ENCODE measurements at places on chromosomes 13 and 19.

- H3K27me3 ChIP-seq: peaks cover 3% of the 10 kb centered on the region
- H3K4me3 ChIP-seq: no peak overlapping the region
- no peaks in the 10 kb centered on the region for H3K4me1 ChIP-seq
- DNase-seq: no peak
- H3K36me3 ChIP-seq: no peaks in the 10 kb centered on the region
Measured at GRCh38 chr13:76216729-76217128, 580.6 kb downstream of the LMO7 start.

GRCh38 chr13:50684366-50684765 is 159.1 kb downstream of the DLEU7 start:
- no peaks in the 10 kb centered on the region for H3K36me3 ChIP-seq
- no peak for DNase-seq
- no peaks in the 10 kb centered on the region for H3K27me3 ChIP-seq
- no peak overlapping the region for H3K27ac ChIP-seq

DNA sequence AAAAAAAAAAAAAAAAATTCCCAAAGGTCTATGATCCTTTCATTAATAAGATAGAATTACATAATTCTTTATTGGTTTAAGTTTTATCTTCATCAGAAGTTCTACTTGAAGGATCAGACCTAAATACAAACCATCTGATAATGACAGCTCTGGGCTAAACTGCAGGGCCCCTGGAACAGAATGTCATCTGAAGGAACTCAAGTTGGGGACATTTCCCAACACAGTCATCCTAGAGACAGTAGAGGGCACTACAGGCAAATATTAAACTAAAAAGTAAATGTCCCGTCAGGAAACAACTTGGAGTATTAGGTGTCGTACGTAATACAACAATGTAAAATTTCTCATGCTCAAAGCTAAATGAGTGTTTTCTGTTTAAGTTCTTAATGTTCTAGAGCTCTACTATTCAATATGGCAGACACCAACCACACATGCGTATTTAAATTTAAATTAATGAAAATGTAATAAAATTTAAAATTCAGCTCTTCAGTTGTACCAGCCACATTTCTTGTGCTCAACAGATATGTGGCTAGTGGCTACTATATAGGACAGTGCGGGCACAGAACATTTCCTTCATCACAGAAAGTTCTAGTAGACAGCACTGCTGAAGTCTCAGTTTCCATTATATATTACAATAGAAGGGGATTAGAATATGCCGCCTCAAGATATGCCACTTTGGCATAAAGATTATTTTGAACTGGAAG is 21.8 kb upstream of the NAXD start:
- no peak for DNase-seq
- no peaks in the 10 kb centered on the region for H3K27me3 ChIP-seq

DNA sequence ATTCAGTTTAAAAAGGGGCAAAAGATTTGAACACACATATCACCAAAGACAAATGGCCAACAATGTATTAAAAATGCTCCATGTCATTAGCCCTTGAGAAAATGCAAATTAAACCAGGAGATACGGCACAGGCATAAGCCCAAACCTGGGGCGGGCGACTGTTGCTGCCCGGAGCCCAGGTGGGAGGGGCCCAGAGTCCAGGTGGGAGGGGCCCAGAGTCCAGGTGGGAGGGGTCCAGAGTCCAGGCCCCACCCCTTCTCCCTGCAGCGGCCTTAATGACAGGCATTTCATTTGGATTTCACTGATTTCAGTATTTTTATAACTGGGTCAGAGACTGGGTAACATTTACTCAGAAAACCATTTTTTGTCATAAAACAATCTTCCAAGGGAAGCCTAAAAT is 78.2 kb downstream of the RASA3 start:
- no peaks in the 10 kb centered on the region for H3K36me3 ChIP-seq
- peaks cover 4% of the 10 kb centered on the region for H3K4me1 ChIP-seq
- no peak for DNase-seq
- no peaks in the 10 kb centered on the region for H3K27me3 ChIP-seq
- no peak overlapping the region for H3K4me3 ChIP-seq
- H3K27ac ChIP-seq: no peak overlapping the region

DNA sequence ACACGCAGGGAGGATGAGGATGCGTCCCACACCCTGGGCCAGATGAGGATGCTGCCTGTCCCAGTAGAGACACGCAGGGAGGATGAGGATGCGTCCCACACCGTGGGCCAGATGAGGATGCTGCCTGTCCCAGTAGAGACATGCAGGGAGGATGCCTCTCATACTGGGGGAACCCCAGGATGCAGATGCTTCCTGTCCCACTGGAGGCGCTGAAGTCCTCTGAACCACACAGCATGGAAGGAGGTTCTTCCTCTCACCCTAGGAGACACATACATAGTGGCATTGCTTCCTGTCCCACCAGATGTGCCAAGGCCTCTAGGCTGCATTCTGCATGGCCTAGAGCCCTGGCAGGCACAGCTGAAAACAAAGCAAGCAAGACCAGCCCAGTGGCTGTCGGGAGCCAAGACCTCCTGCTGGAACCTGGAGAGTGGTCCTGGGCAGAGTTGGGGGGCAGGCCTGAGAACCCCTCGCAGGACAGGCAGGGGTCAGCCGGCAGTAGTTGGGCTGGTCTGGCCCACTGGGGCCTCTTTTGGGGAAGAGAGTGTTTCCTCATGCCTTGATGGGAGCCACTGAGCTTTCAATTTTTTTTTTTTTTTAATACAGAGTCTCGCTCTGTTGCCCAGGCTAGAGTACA is 4.3 kb downstream of the HPN start:
- H3K36me3 ChIP-seq: no peaks in the 10 kb centered on the region
- DNase-seq: no peak
- H3K27me3 ChIP-seq: no peaks in the 10 kb centered on the region
- peaks cover 15% of the 10 kb centered on the region for H3K4me1 ChIP-seq
- no peak overlapping the region for H3K27ac ChIP-seq

GRCh38 chr19:2043961-2044708 is 6.9 kb downstream of the MKNK2 start:
- no peak overlapping the region for H3K4me3 ChIP-seq
- peaks cover 15% of the 10 kb centered on the region for H3K4me1 ChIP-seq
- no peak for DNase-seq
- H3K27ac ChIP-seq: peak overlapping the region; percentile 21
- H3K27me3 ChIP-seq: no peaks in the 10 kb centered on the region

DNA sequence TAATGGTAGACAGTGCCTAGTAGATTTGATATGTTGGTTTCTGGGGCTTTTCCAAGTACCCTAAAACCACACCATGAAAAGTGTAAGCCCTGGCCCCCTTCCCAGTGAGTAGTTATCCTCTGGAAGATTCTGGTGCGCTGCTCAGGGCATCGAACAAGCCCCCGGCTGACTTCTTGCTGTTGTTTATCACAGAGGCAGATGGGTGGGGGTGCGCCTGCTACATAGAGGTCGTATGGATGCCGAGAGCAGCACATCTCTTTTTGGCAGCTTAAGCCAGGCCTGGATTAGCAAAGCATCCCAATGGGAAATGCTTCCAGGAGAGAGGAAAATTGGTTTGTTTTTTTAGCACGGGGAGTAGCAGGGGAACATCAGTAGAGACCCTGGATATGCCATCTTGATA is 26.3 kb upstream of the SPATA13 start:
- DNase-seq: no peak
- H3K36me3 ChIP-seq: peaks cover 3% of the 10 kb centered on the region
- H3K4me1 ChIP-seq: peaks cover 12% of the 10 kb centered on the region
- no peak overlapping the region for H3K27ac ChIP-seq

DNA sequence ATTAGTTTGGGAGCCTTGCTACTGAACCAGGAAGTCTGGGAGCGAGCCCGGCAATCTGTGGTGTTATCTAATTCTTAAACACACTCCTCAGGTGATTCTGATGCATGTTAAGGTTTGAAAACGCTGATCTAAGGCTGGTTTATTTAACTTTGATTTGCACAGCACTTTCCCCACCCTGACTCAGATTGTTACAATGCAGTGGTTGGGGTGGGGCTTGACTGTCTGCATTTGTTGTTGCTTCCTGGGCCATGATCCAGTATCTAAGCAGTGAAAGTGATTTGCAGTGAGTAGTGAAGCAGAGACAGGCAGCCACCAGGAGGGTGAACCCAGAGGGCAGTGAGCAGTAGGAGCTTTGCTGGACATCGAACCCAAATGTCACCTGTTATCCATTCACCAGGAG is 81.6 kb upstream of the ARGLU1 start:
- H3K4me3 ChIP-seq: no peak overlapping the region
- no peak for DNase-seq
- H3K27me3 ChIP-seq: no peaks in the 10 kb centered on the region
- no peaks in the 10 kb centered on the region for H3K36me3 ChIP-seq
- H3K4me1 ChIP-seq: no peaks in the 10 kb centered on the region

GRCh38 chr13:55199134-55199533 is 1941.6 kb upstream of the PRR20A start:
- H3K4me1 ChIP-seq: peaks cover 2% of the 10 kb centered on the region
- no peak overlapping the region for H3K27ac ChIP-seq
- H3K36me3 ChIP-seq: peaks cover 2% of the 10 kb centered on the region
- no peak overlapping the region for H3K4me3 ChIP-seq
- H3K27me3 ChIP-seq: no peaks in the 10 kb centered on the region

- peak overlapping the region; percentile 36 for H3K4me3 ChIP-seq
- no peak for DNase-seq
- H3K4me1 ChIP-seq: peaks cover 32% of the 10 kb centered on the region
- no peaks in the 10 kb centered on the region for H3K27me3 ChIP-seq
- peak overlapping the region; percentile 71 for H3K27ac ChIP-seq
- H3K36me3 ChIP-seq: peaks cover 2% of the 10 kb centered on the region
Measured at GRCh38 chr13:75366380-75367280, 115.3 kb downstream of the TBC1D4 start.

GRCh38 chr19:47768604-47769003 is 9.9 kb upstream of the SELENOW start:
- no peaks in the 10 kb centered on the region for H3K27me3 ChIP-seq
- H3K4me3 ChIP-seq: no peak overlapping the region
- no peak for DNase-seq
- peaks cover 8% of the 10 kb centered on the region for H3K4me1 ChIP-seq
- H3K27ac ChIP-seq: no peak overlapping the region

GRCh38 chr19:30605333-30605732 is 233.1 kb downstream of the ZNF536 start:
- no peak for DNase-seq
- H3K4me3 ChIP-seq: no peak overlapping the region
- H3K27ac ChIP-seq: no peak overlapping the region

DNA sequence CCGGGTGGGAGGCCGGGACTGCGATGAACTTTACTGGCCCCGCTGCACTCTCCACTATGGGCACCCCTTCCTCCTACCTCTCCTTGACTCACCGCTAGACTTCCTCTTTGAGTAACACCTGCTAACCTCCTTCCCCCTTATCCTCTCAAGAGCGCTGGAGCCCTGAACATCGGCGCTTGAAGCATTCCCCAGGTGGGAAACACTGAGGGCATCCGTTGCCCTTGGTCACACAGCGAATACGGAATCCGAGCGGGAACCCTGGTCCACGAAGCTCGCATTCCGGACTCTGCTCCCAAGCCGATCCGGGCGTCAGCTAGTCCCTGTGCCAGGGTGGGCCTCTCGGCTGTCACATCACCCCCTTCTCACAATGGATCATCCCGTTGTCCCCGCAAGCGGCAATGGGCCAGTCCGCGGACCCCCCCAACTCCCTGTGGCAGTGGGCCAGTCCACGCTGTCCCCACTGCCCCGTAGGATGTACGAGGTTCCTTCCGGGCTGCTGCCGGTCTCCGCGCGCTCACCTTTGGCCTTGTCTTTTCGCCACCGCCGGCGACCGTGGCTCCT is 4.2 kb downstream of the LIPE start:
- no peak for DNase-seq
- H3K36me3 ChIP-seq: no peaks in the 10 kb centered on the region
- H3K27ac ChIP-seq: no peak overlapping the region

GRCh38 chr13:40706439-40706838 is 40.0 kb upstream of the FOXO1 start:
- H3K4me1 ChIP-seq: no peaks in the 10 kb centered on the region
- H3K27ac ChIP-seq: no peak overlapping the region
- no peak for DNase-seq
- no peaks in the 10 kb centered on the region for H3K27me3 ChIP-seq

GRCh38 chr19:21947775-21948174 is 63.0 kb downstream of the ZNF208 start:
- no peaks in the 10 kb centered on the region for H3K27me3 ChIP-seq
- H3K27ac ChIP-seq: no peak overlapping the region
- no peaks in the 10 kb centered on the region for H3K4me1 ChIP-seq

DNA sequence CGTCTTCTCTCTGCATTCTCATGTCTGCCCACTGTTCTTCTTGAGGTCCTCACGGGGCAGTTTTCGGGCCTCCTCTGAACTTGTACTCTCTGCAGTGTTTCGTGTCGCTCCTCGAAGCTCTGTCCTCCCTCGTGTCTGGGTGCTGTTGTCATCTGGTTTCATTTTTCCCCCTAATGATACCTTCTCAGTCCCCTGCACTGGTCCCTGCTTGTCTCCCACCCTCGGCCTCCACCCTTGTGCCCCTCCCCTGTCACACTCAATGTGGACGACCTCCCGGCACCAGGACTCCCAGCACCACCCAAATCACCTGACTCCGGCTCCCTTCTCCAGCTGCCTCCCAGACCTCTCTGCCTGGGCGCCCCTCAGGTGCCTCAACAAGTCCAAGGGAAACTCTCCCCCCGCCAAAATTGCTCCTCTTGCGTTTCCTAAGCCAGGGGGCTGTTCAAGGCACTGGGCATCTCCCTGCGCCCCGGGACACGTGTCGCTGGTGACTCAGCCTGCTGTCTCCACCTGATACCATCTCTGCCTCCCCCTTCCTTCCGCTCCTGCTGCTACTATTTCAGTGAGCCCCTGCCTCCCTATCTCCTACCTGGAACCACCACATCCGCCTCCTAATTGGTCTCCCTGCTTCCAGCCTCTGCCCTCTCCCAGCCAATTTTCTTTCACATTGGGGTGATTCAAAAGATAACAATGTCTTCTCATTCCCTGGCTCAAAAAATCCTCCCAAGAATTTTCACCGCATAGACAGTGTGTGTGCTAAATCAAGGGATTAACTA is 49.5 kb downstream of the RFX2 start:
- no peak overlapping the region for H3K4me3 ChIP-seq
- peaks cover 19% of the 10 kb centered on the region for H3K27me3 ChIP-seq
- no peaks in the 10 kb centered on the region for H3K36me3 ChIP-seq
- DNase-seq: no peak
- H3K4me1 ChIP-seq: peaks cover 21% of the 10 kb centered on the region
- H3K27ac ChIP-seq: peak overlapping the region; percentile 36

GRCh38 chr19:7657131-7657751 is 11.6 kb upstream of the RETN start:
- DNase-seq: no peak
- no peaks in the 10 kb centered on the region for H3K36me3 ChIP-seq
- H3K4me3 ChIP-seq: no peak overlapping the region
- peaks cover 9% of the 10 kb centered on the region for H3K4me1 ChIP-seq

DNA sequence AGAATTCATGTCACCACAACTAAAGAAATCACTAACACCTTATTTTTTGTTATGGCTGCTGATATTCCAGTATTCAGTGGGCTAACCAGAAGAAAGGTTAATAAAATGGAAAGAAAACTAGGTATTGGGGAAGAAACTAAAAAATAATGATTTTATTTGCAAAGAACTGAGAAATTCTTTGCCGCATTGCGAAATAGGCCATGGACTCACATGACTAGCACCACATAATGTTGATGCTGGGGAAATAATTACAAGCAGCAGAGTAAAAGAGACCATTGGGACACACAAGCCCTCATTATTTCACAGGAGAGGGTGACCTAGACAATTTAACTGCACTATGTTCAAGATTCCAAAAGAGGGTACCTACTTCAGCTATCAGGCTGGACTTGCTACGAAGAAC is 1411.5 kb downstream of the SLITRK5 start:
- no peaks in the 10 kb centered on the region for H3K4me1 ChIP-seq
- no peak overlapping the region for H3K4me3 ChIP-seq
- DNase-seq: no peak
